ENCODE measurements at places on chromosomes 16 and 17.

DNA sequence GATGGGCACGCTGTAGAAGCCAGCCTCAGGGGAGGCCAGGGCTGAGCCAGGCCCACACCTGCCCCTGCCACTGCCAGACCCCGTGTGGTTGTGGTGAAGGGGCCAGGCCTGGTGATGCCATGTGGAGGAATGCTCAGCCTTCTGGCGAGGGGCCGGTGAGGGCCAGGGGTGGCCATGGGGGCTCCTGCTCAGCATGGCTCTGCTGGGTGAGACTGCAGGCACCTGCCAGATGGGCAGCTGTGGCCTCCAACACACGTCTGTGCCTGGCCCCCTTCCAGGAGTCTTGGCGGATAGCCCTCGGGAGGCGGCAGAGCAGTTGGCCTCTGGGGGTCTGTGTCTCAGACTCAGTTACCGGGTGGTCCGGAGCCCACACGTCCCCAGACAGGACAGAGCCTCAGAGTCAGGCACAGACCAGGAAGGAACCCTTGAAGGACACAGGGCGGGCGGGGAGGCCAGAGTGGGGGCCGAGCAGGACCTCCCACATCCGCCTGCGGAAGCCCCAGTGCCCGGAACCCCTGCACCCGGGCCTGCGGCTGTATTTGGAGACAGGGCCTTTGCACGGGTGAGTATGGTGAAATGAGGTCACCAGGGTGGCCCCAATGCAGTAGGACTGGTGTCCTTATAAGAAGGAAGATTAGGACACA lies 22.5 kb upstream of the CHMP6 start:
- H3K27ac ChIP-seq: peak overlapping the region; percentile 82
- no peak overlapping the region for H3K4me3 ChIP-seq
- no peaks in the 10 kb centered on the region for H3K27me3 ChIP-seq
- peaks cover 7% of the 10 kb centered on the region for H3K4me1 ChIP-seq

GRCh38 chr17:62627219-62627903 lies at the start of gene MRC2:
MRC2 (plus strand) TSS chr17:62627670; CDS start chr17:62627803, 133 bp downstream.
- H3K4me3 ChIP-seq: peak within 1 kb of the TSS; percentile 91
- peak within 1 kb of the TSS; percentile 16 for H3K27ac ChIP-seq
- no peaks in the 10 kb centered on the region for H3K36me3 ChIP-seq
- peak; percentile 7 for DNase-seq

DNA sequence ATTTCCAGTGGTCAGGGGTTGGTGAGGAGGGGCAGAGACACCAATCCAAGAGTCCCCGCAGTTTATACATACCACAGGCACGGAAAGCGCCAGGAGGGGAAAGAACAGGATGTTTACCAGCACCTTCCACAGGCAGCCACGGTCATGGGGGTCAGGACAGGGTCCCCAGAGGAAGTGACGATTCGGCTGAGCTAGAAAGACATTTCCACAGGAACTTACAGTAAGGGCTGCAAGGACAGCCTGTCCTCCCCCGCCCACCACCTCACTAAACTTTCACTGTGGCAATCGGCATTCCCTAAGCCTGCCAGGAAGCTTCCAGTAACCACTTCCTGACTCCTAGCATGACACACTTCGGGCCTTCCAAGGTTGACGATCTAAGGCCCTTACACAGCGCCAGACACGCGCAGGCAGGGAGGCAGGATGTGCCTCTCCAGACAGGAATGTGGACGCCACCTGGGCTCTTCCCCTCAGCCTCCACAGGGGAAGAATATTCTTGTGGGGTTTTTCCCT lies 1.2 kb upstream of the MT2A start:
- H3K27me3 ChIP-seq: no peaks in the 10 kb centered on the region
- peak overlapping the region; percentile 80 for H3K4me3 ChIP-seq
- DNase-seq: no peak
- peak overlapping the region; percentile 91 for H3K27ac ChIP-seq
- H3K36me3 ChIP-seq: no peaks in the 10 kb centered on the region

DNA sequence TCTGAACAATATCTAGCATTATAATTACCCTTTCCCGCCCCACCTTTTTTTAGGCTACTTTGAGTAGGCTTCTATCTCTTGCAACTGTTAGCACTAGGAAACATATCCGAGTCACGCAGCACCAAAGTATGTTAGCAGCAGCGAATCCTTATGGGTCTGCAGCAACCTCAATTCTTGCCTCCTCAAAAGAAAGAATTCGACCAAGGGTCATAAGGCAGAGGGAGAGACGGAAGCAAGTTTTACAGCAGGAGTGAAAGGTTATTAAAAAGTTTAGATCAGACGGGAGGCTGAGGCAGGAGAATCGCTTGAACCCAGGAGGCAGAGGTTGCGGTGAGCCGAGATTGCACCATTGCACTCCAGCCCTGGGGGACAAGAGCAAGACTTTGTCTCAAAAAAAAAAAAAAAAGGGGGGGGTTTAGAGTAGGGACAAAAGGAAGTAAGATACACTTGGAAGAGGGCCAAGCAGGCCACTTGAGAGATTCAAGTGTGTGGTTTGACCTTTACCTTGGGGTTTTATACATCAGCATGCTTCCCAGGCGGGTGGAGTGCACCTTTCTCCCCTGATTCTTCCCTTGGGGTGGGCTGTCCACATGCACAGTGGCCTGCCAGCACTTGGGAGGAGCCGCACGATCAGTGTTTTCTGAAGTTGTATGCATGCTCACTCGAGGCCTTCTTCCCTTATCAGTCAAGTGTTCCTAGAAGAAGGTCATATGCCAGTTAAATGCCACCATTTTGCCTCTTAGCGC lies 67.7 kb downstream of the HLF start:
- peaks cover 3% of the 10 kb centered on the region for H3K27me3 ChIP-seq
- DNase-seq: no peak
- peaks cover 2% of the 10 kb centered on the region for H3K4me1 ChIP-seq
- H3K27ac ChIP-seq: no peak overlapping the region
- no peak overlapping the region for H3K4me3 ChIP-seq
- H3K36me3 ChIP-seq: no peaks in the 10 kb centered on the region

- DNase-seq: no peak
- H3K27ac ChIP-seq: peak overlapping the region; percentile 71
- H3K27me3 ChIP-seq: no peaks in the 10 kb centered on the region
- no peaks in the 10 kb centered on the region for H3K36me3 ChIP-seq
- peaks cover 20% of the 10 kb centered on the region for H3K4me1 ChIP-seq
Observed at GRCh38 chr17:66807182-66807581, 27.7 kb upstream of the CACNG5 start.

- no peak for DNase-seq
- peaks cover 66% of the 10 kb centered on the region for H3K4me1 ChIP-seq
- no peaks in the 10 kb centered on the region for H3K36me3 ChIP-seq
- peak overlapping the region; percentile 97 for H3K27ac ChIP-seq
- H3K27me3 ChIP-seq: no peaks in the 10 kb centered on the region
- H3K4me3 ChIP-seq: peak overlapping the region; percentile 91
Observed at GRCh38 chr16:47461598-47462266, 601 bp downstream of the PHKB start.

DNA sequence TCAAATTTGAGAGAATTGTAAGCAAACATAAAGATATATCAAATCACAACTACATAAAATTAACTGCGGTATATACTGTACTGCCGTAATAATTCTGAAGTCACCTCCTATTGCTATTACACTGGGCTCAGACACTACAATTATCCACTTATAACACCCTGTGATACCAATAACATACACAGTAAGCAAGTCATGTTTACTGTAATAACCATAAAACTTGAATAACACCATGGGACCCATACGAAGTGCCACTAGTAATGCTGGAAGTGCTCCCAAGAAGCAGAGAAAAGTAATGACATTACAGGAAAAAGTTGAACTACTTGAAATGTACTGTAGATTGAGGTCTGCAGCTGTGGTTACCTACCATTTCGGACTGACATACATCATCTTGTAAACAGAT lies 24.0 kb downstream of the CMC2 start:
- no peaks in the 10 kb centered on the region for H3K27me3 ChIP-seq
- H3K4me1 ChIP-seq: peaks cover 15% of the 10 kb centered on the region
- H3K4me3 ChIP-seq: no peak overlapping the region
- H3K36me3 ChIP-seq: peaks cover 54% of the 10 kb centered on the region
- H3K27ac ChIP-seq: no peak overlapping the region
- no peak for DNase-seq

DNA sequence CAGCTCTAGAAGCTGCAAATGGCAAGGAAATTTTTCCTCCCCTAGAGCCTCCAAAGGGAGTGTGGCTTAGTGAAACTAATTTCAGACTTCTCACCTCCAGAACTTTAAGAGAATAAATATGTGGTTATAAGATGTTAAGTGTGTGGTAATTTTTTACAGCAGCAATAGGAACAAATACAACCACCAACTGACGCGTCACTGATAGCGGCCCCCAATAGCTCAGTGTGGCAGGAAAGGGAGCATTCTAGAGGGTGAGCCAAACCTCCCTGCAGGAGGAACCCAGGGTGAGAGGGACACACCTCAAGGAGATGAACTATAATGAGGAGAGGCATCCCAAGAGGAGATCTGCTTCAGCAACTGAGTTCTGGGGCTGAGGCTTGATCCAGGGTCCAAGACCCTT lies 4.0 kb downstream of the CCL4 start:
- H3K4me1 ChIP-seq: peaks cover 4% of the 10 kb centered on the region
- no peaks in the 10 kb centered on the region for H3K36me3 ChIP-seq
- no peak overlapping the region for H3K27ac ChIP-seq
- H3K27me3 ChIP-seq: peaks cover 6% of the 10 kb centered on the region
- no peak for DNase-seq

DNA sequence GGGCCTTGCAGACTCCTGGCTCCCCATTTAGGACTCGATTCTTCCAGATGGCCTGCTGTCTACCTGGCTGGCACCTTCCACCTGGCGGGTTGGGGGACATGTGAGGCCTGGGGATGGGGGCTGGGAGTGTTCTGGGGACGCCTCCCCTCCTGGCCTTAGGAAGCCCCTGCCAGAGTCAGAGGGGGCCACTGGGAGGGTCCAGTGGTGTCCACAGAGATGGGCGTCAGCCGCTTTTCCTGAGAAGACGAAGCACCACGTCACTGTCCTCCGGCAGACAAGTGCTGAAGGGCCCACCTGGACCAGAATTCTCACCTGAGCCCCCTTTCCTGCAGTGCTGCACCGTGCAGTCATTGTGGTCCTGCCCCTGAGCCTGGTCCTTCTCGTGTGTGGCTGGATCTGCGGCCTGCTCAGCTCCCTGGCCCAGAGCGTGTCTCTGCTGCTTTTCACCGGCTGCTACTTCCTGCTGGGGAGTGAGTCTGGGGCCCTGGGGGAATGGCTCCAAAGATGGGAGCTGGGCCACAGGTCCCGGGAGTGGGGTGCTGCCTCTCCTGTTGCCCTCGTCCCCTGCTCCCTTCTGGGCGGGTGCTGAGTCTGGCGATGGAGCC lies 2.9 kb downstream of the TMEM235 start:
- H3K36me3 ChIP-seq: no peaks in the 10 kb centered on the region
- no peak overlapping the region for H3K4me3 ChIP-seq
- H3K27ac ChIP-seq: no peak overlapping the region
- peaks cover 6% of the 10 kb centered on the region for H3K4me1 ChIP-seq
- H3K27me3 ChIP-seq: peaks cover 22% of the 10 kb centered on the region

- no peaks in the 10 kb centered on the region for H3K36me3 ChIP-seq
- DNase-seq: no peak
- H3K27me3 ChIP-seq: no peaks in the 10 kb centered on the region
- no peaks in the 10 kb centered on the region for H3K4me1 ChIP-seq
Observed at GRCh38 chr16:82639666-82640336, 13.0 kb downstream of the CDH13 start.

DNA sequence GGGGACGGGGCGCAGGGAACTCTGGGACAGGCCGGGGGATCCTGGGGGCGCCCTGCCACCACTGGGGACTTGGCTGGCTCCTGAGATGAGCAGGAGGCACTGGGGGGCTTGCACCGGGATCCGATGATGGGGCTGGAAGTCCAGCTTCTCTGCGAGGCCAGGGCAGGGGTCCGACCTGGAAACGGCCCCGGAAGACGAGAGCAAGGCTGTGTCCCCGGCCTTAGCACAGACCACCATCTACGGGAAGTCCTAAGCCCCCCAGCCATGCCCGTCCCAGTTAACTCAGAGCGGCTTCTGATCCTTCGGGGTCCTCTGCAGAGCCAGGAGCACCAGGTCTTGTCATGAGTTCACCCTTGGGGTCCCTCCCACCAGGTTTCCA lies 573 bp downstream of the CDT1 start:
- DNase-seq: no peak
- no peak overlapping the region for H3K4me3 ChIP-seq
- H3K27me3 ChIP-seq: no peaks in the 10 kb centered on the region

- H3K4me1 ChIP-seq: no peaks in the 10 kb centered on the region
- no peak overlapping the region for H3K4me3 ChIP-seq
- no peaks in the 10 kb centered on the region for H3K36me3 ChIP-seq
- no peaks in the 10 kb centered on the region for H3K27me3 ChIP-seq
- DNase-seq: no peak
Observed at GRCh38 chr17:82007495-82008257, 15.0 kb downstream of the CENPX start.

- no peak for DNase-seq
- H3K4me3 ChIP-seq: no peak overlapping the region
- peaks cover 20% of the 10 kb centered on the region for H3K27me3 ChIP-seq
- peaks cover 10% of the 10 kb centered on the region for H3K4me1 ChIP-seq
- H3K36me3 ChIP-seq: peaks cover under 1% of the 10 kb centered on the region
Observed at GRCh38 chr17:74851612-74852236, 8.0 kb downstream of the GRIN2C start.

GRCh38 chr17:8430966-8431365 lies 4.7 kb upstream of the NDEL1 start:
- H3K27me3 ChIP-seq: peaks cover 2% of the 10 kb centered on the region
- H3K27ac ChIP-seq: no peak overlapping the region
- DNase-seq: no peak
- H3K4me1 ChIP-seq: no peaks in the 10 kb centered on the region
- no peaks in the 10 kb centered on the region for H3K36me3 ChIP-seq

DNA sequence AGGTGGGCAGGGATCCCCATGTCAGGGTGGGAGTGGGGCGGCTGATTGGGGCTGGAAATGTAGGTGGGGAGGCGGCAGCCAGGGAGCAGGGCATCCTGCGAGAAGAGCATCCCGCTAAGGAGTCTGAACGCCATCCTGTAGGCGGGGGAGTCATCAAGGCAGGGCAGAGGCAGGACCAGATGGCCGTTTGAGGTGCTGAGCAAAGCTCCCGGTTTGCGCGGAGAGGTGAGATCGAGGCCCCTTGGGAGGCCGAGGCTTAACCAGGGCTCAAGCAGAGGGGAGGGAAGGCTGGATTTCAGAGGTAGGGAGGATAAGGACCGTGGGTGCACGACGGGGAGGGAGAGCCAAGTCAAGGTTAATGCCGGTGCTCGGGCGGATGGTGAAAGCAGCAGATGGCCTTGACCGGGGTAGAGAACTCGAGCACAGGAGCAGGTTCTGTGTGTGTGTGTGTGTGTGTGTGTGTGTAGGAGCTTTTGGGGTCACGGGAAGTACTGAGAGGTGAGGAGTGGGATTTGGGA lies 472 bp upstream of the NME2 start:
- H3K36me3 ChIP-seq: no peaks in the 10 kb centered on the region
- H3K4me1 ChIP-seq: peaks cover 19% of the 10 kb centered on the region
- H3K27me3 ChIP-seq: no peaks in the 10 kb centered on the region
- peak; percentile 19 for DNase-seq

- H3K27me3 ChIP-seq: peaks cover 37% of the 10 kb centered on the region
- H3K36me3 ChIP-seq: no peaks in the 10 kb centered on the region
- H3K27ac ChIP-seq: no peak overlapping the region
- DNase-seq: no peak
- H3K4me1 ChIP-seq: no peaks in the 10 kb centered on the region
- H3K4me3 ChIP-seq: no peak overlapping the region
Observed at GRCh38 chr17:66923886-66924285, 40.6 kb upstream of the CACNG4 start.

- H3K27ac ChIP-seq: peak overlapping the region; percentile 87
- no peak for DNase-seq
- H3K36me3 ChIP-seq: no peaks in the 10 kb centered on the region
- H3K27me3 ChIP-seq: no peaks in the 10 kb centered on the region
Observed at GRCh38 chr16:11793840-11794239, 3.2 kb downstream of the ZC3H7A start.

Data from naive thymus-derived CD8-positive, alpha-beta T cell (primary cell).